Nephron progenitor cell (in vitro differentiated cells): ENCODE measurements at places on chromosomes 16 and 17.
A peak's percentile ranks its signal among the peaks of the same experiment; 100 is the strongest.

- DNase-seq: no peak
These were observed 36.4 kb downstream of the HSD17B2 start for GRCh38 chr16:82071421-82071820.

GRCh38 chr17:6162892-6163291 is 92.7 kb downstream of the WSCD1 start:
- no peak for DNase-seq

DNA sequence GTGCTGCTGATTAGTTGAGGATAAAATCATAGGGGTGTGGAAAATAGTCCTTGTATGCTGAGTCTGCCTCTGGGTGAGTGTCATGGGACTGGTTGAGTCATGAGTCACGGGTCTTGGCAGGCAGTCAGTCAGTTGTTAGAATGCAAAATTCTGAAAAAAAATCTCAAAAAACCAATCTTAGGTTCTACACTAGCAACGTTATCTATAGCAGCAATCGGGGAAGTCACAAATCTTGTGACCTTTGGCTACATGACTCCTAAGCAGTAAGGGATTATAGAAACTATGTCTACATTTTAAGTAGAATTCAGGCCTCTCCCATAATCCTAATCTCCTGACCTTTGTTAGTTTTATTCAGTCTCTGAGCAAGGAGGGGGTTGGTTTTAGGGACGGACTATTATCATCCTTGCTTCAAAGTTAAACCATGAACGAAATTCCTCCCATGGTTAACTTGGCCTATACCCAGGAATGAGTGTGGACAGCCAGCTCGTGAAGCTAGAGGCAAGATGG is 18.0 kb upstream of the PMFBP1 start:
- DNase-seq: no peak

DNA sequence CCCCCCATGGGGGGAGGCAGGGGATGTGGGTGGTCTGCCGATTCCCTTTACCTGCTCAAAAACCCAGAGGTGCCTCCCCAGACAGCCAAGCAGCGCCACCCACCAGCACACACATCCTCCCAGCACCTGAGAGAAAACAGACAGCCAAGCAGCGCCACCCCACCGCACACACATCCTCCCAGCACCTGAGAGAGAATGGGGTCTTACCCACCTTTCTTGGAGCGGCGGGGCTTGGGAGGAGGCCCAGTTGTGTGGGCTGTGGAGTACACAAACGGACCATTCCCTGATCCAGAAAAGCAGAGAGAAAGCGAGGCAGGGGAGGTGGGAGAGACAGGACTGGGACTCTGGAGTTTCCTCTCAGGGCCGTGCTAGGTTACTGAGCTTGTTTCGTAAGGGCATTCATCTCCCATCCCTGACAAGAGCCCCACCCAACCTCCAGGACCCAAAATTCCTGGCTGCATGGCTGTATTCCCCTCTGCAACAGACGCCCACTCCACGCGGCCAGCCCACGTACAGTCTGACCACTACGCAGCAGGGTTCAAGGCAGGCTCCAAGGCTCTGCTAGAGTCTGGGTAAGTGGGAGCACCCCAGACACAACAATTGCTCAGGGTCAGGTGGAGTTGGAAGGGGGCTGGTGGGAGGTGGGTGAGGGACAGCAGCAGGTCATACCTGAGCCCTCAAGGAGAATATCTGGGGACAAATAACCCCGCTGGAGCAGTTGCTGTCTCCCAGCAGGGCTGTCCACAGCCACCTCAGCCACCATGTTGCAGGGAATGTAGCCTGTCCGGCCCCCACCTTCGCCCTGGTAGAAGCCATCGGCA is 22.3 kb downstream of the TSPOAP1 start:
- DNase-seq: no peak

- DNase-seq: peak; percentile 53
These were observed 60.5 kb downstream of the CMIP start for GRCh38 chr16:81505011-81505661.

DNA sequence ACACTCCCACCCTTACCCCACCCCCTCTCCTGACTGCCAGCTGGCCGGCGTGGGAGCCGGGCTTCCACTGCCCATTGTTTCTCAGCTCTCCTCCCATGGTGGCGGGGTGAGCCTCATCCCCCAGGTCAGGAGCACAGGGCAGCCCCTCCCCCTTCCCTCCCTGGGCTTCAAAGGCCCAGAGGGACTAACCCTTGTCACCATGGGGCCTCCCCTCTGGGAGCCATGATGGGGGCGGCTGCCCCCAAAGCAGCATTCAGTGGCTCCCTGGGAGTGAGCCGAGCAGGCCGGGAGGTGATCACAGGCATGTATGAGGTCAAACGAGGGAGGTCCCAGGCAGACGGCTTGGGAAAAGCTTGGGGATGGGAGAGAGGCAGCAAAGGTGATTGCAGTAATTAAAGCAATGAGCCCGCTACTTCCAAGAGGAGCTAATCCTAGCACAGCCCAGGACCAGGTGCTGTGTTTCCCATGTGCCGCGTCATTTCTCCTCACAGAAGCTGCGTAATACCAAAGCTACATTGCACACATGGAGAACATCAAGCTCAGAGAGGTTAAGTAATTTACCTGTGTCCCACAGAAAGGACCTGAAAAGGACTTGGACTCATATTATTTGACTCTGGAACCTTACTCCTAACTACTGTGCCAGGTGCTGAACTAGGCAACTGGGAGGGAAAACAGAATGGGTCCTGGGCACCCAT is 24.5 kb downstream of the CDK5RAP3 start:
- peak; percentile 70 for DNase-seq

DNA sequence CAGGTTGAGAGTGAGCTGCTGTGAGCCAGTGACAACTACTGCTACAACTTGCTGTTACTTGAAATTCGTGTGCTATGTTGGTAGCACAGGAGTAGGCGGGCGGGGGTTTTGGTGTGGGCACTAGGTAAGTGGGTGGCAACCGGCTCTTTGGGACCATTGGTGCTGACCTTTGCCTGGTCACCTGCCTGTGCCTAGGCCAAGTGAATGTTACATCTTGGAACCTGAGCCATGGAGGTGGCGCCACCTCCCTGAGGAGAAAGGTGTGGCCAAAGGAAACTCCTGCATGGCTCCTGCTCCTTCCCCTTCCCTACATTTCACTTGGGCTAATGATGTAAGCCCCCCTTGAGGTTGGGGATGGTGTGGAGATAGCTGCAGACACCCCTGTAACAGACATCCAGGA is 25.4 kb upstream of the ARHGAP23 start:
- DNase-seq: no peak

DNA sequence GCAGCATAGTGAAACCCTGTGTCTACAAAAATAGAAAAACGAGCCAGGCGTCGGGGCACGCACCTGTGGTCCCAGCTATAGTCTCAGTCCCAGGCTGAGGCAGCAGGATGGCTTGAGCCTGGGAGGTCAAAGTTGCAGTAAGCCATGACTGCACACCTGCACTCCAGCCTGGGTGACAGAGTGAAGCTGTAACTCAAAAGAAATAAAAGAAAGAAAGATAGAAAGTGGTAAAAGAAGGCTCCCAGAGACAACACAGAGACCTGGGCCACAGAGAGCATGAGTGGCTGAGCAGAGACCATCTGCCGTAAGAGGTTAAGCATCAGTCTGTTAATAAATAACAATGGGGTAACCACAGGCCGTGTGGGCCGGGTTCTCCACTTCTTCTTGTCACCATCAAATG is 15.3 kb upstream of the HEXD start:
- DNase-seq: no peak

GRCh38 chr16:25951999-25952398 is 260.2 kb downstream of the HS3ST4 start:
- no peak for DNase-seq

DNA sequence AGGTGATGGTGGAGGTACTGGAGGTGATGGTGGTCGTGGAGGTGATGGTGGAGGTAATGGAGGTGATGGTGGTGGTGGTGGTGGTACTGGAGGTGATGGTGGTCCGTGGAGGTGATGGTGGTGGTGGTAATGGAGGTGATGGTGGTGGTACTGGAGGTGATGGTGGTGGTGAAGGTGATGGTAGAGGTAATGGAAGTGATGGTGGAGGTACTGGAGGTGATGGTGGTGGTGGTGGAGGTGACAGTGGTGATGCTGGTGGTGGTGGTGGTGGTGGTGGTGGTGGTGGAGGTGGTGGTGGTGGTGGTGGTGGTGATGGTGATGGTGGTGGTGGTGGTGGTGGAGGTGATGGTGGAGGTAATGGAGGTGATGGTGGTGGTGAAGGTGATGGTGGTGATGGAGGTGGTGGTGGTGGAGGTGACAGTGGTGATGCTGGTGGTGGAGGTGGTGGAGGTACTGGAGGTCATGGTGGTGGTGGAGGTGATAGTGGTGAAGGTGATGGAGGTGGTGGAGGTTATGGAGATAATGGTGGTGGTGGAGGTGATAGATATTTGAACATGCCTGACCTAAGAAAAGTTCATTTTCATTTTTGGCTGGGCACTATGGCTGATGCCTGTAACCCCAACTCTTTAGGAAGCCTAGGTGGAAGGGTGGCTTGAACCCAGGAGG is 55.0 kb downstream of the RNF213 start:
- DNase-seq: no peak

DNA sequence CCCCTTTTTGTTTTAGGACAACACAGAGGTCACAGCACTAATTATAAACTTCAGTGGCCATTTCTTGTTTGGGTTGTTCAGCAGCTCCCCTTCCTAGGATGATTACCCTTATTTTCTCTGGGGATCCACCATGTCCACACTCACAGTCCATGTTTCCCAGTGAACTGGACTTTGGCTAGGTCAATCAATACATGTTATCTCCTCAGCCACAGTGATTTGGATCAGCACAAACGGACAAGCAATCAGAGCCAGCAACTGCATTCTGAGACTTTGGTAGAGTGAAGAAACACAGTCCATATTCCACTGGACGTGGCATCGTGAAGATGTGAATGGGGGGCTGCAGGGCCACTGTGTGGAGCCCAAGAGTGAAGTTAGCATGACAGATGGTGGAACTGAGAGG is 4.6 kb downstream of the TMEM220 start:
- no peak for DNase-seq

GRCh38 chr17:1379208-1379929 is 20.7 kb downstream of the YWHAE start:
- DNase-seq: no peak

DNA sequence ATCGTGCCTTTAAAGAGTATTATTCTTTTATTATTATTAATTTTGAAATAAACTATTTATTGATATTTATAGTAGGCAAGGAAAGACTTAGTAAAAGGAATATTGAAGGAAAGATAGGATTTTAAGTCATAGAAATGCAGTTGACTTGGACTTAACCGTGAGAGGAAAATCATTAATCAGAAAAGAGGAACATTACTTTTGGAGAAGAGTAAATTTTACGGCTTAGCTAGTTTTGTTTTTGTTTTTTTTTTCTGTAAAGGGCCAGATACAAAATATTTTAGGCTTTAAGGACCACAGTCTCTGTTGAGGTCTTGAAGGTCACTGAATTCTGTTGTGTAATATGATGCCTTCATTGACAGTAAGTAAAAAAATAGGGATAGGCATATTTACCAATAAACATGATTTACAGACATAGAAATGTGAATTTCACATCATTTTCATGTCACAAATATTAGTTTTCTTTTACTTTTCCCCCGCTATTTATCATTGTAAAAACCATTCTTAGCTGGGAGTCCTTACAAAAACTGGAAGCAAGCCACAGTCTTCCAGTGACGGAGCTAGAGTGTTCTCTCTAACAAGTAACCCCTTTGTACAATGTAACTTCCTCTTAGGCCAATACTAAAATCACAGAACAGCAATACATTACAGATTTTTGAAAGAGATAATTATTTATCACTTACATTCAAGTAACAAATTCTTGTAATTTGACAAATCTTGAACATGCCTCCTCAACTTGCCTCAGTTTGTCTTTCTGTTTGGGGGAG is 2.3 kb upstream of the KCNJ16 start:
- no peak for DNase-seq

GRCh38 chr16:66844342-66845079 is at the start of gene CA7:
Gene CA7 (plus strand): TSS chr16:66844414. CDS start chr16:66844488, 74 bp downstream.
- peak; percentile 51 for DNase-seq

DNA sequence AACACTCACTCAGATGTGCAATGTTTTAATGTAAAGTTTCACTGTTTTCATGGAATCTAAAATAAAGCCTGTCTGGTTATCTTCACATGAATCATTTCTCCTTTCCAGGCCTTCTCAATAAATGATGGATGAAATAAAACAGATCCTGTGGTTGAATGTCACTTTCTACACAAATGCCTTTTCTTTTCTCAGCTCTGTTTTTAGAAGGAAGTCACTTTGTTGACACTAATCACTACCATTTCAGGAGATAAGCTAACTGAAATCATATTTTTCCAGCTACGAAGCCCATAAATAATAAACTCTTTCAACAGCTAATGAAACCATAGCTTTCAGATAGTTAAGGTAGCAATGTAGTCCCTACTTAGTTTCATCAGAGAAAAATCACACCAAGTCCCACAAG is 17.9 kb downstream of the NME2 start:
- DNase-seq: no peak

DNA sequence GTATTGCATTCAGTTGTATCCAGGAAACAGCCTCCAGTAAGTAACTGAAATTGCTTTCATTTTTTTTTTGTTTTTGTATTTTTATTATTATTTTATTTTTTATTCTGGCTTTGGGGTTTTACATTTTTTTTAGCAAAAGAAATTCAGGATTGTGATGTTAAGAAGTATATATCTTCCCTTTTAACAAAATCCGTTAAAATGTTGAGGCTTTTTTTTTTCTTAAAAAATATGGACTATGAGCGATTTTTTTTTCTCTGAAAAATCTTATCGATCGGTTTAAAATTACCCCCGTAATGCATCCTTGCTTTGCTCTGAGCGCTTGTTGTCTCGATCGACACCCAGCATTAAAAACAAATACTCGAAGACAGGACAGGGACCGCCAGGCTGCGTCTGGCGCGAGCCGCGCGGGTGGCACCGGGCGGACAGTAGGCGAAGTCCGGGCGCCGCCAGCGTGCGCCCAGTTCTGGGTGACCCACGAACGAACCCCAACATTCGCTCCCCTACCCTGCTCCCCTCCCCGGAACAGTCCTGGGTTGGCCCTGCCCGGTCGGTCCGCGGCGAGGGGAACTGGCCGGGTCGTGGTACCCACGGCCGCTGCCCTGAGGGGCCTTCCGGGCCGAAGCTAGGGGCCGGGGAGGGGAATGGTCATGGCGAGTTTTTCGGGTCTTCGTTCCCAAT is 482 bp downstream of the BAHCC1 start:
- peak; percentile 33 for DNase-seq

GRCh38 chr17:40129498-40129897 is 7.7 kb downstream of the MSL1 start:
- no peak for DNase-seq

DNA sequence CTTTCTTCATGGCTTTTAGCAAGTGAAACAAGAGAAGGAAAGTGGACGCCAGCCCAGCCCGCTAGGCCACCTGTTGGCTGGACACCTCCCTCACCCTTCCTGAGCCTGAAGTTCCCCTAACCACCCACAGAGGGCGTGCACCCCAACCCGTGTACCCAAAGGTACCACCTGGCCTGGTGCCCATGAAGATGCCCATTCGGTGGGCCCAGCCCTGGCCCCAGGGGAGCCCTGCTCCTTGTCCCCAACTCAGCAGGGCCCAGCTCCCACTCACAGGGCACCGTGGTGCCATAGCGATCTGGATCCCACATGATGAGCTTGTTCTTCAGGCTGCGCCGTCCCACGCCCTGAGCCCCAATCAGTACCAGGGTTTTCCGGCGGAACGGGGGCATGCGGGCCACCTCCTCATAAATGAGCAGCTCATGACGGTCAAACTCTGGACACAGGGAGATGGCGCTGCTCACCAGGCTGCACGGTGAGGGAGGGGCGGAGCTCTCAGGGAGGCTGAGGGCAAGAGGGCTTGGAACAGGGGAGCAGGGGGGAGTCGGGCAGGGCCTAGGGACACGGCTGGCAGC is 26.8 kb downstream of the MPP2 start:
- peak; percentile 69 for DNase-seq

- no peak for DNase-seq
These were observed 1.1 kb upstream of the ALOX12 start for GRCh38 chr17:6994666-6995256.
